A549 treated with DMSO at 1 μM for 4 hours (cell line): ENCODE measurements at places on chromosomes 1 and 21. TPM values are rescaled to one million over a fixed set of nuclear protein-coding genes. Genes with fewer than 3 reads are reported as not detected.

The ZBTB8A gene
- 2.9 to 4.6 TPM (median 4.0 TPM) in 5 replicates for total RNA-seq

The FCRL2 gene
- not detected in 5 replicates for total RNA-seq

The FOXD3 gene
- total RNA-seq = 0.45 to 0.92 TPM (median 0.79 TPM) in 5 replicates

The MAP3K21 gene
- total RNA-seq = 11.7 to 14.2 TPM (median 13.6 TPM) in 5 replicates

The LCE2C gene
- total RNA-seq = not detected in 5 replicates
